Activated T-helper 2 cell treated with anti-CD3 and anti-CD28 coated beads, Interferon-gamma antibody, Interleukin-2, Interleukin-4, amounts not matched to agents 10 μg/mL and 5 μg/mL and 100 μg/mL, durations not matched to agents 14 hours and 24 hours and 36 hours (primary cell): ENCODE measurements at places on chromosomes 5 and 9. TPM values are rescaled to one million over a fixed set of nuclear protein-coding genes. Genes with fewer than 3 reads are reported as not detected.
A peak's percentile ranks its signal among the peaks of the same experiment; 100 is the strongest.

Gene PRDM9
- not detected in 2 replicates for total RNA-seq

- H3K27ac ChIP-seq: no peak overlapping the region
- H3K27me3 ChIP-seq: peaks cover 2% of the 10 kb centered on the region
- peaks cover 31% of the 10 kb centered on the region for H3K4me1 ChIP-seq
- peaks cover 9% of the 10 kb centered on the region for H3K36me3 ChIP-seq
- H3K4me3 ChIP-seq: peak overlapping the region; percentile 20
These were observed 524 bp downstream of the PRR7 start for GRCh38 chr5:177447066-177447610.

GRCh38 chr9:16884373-16884772, 13.9 kb upstream of the BNC2 start:
- no peaks in the 10 kb centered on the region for H3K36me3 ChIP-seq
- H3K27ac ChIP-seq: no peak overlapping the region
- H3K27me3 ChIP-seq: no peaks in the 10 kb centered on the region
- H3K4me1 ChIP-seq: no peaks in the 10 kb centered on the region
- no peak for DNase-seq

DNA sequence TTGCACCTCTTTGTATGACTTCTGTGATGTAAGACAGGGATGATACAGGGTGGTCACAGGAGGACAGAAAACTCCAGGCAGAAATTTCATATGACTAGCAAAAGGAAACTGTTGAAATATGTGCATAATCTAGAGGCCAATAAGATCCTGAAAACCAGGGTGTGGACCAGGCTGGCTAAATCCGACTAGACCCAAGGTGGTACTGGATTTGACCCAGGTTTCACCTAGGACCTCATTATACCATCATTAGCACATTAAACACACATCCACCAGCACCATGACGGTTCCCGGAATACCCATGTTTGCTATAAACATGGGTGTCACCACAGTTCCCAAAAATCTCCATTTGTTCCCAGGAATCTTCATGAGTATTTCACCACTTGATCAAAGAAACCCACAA, 517.1 kb downstream of the ZNF608 start:
- H3K27me3 ChIP-seq: no peaks in the 10 kb centered on the region
- no peak for DNase-seq
- no peaks in the 10 kb centered on the region for H3K36me3 ChIP-seq

DNA sequence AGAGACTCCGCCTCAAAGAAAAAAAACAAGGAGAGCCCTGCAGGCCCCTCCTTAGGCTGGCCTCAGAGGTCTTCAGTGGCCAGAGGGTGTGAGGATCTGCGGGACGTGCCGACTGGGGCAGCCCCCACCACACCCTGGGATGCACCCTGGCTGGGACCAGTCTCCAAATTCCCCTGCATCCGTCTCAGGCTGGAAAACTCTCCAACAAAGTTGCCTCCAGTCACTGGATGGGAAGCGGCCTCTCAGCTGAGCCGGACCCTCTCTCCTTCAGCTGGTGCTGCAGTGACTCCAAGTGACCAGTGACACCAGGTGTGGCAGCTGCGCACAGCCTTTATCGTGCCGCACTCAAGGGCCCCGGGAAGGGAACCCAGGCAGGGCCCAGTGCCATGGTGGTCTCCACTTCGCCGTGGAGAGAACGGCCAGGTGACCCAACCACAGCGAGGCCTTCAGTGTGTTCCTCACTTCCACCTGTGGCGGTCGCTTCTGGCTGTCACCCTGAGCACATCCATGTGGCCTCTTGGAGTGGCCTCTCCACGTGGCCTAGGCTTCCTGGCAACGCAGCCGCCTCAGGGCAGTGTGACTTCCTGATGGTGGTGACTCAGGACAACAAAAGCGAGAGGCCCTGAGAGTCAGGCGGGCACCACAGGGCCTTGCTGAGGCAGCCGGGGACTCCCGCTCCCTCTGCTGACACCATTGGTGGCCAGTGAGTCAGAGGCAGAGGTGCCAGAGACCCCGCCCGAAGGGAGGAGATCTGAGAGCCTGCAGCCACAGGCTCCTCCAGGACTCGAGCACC, 19.3 kb upstream of the CAMSAP1 start:
- H3K27me3 ChIP-seq: no peaks in the 10 kb centered on the region
- H3K4me1 ChIP-seq: peaks cover 27% of the 10 kb centered on the region
- peak overlapping the region; percentile 91 for H3K27ac ChIP-seq
- H3K36me3 ChIP-seq: peaks cover 33% of the 10 kb centered on the region

GRCh38 chr5:155815248-155815647, 511.7 kb upstream of the SGCD start:
- H3K4me1 ChIP-seq: no peaks in the 10 kb centered on the region
- H3K36me3 ChIP-seq: no peaks in the 10 kb centered on the region
- H3K27ac ChIP-seq: no peak overlapping the region

Gene TRIM36
- total RNA-seq: not detected in 2 replicates
